ENCODE measurements at places on chromosomes 12 and 14.

DNA sequence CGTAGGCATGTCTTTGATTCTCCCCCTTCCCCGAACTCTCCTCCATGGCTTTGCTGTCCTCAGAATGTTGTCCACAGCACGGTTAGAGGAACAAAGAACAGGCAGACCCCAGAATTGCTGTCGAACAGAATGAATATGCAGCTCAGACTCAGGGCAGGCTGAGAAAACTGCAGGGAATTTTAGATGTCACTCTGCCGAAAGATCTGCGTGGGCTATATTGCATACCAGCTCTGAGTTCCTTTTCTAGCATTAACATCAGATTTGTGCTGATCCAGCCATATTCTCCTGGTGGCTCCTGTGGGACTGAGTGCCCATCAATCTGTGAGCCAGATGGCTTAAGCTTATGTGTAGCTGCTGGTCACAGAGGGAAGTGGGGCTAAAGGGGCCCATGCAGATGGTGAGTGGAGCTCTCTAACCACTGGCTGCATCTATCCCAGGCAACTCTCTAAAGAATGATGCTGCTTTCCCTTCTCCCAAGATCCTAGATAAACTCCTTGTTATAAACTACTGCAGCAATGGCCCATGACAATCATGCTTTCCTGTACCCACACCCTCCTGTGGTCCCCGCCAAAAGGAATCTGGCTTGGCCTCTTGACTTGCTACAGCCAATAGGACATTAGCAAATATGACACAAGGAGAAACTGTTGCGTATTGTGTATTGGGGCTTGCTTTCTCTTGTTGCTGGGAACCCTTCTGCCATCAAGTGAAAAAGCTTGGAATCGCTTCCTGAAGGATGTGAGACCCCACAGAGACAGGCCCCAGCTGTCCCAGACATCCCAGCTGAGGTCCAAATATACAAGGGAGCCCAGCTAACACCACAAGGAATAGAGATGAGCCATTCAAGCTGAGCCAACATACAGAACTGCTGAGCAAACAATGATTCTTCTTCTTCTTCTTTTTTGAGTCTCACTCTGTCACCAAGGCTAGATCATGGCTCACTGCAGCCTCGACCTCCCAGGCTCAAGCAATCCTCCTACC, 101.3 kb downstream of the FOXN3 start:
- no peak for DNase-seq

GRCh38 chr14:51018521-51018920, 74.2 kb upstream of the PYGL start:
- DNase-seq, result no peak

DNA sequence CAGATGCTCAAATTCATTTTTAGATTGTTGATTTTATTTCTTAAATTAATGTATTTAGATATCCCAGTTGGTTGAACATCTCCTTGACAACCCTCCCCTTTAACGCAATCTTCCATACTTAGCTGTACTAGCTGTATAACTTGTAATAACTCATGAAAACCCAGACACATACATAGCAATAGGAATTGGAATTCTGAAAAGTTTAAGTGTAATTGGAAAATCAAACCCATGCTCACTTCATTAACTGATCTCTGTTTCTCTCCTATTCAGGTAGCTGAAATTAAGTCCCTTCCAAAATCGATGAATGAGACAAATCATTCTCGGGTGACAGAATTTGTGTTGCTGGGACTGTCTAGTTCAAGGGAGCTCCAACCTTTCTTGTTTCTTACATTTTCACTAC, at the start of gene OR4K15:
Gene OR4K15 (plus strand): TSS at position 301 of the 400 bp plus-strand sequence. CDS start 0 bp downstream, at position 301.
- DNase-seq, result no peak

GRCh38 chr12:94618995-94619695, 31.2 kb downstream of the TMCC3 start:
- DNase-seq, result no peak

Data from suppressor macrophage (primary cell).